ENCODE measurements at places on chromosomes 1 and 21. TPM values are rescaled to one million over a fixed set of nuclear protein-coding genes. Genes with fewer than 3 reads are reported as not detected.

Gene S100A6
- total RNA-seq: 3,724 TPM

Gene ETV3L
- total RNA-seq: not detected

Gene PRELP
- not detected for total RNA-seq

Gene B3GALT2
- not detected for total RNA-seq

Gene KRTCAP2
- 222 TPM for total RNA-seq
